ENCODE measurements at places on chromosomes 1 and 21. TPM values are rescaled to one million over a fixed set of nuclear protein-coding genes. Genes with fewer than 3 reads are reported as not detected.

NMNAT2 gene
- not detected for total RNA-seq

EVI5 gene
- total RNA-seq, result 3.5 TPM

NBPF20 gene
- 0.86 TPM for total RNA-seq

DCDC2B gene
- total RNA-seq, result not detected

MEX3A gene
- total RNA-seq, result 0.20 TPM

SH3BGR gene
- total RNA-seq, result 1.0 TPM

LCE1A gene
- not detected for total RNA-seq

PIK3CD gene
- total RNA-seq, result 201 TPM

FOXJ3 gene
- total RNA-seq, result 51.7 TPM

ATG4C gene
- 8.6 TPM for total RNA-seq

KCND3 gene
- total RNA-seq, result not detected

LCA5L gene
- total RNA-seq, result not detected

Data from T-helper 2 cell treated with Interferon-gamma antibody and Interleukin-4, amounts not matched to agents 100 ng/mL and 5 ng/mL, for 36 hours (primary cell).